T-cell (primary cell): ENCODE measurements at places on chromosomes 6 and 20. TPM values are rescaled to one million over a fixed set of nuclear protein-coding genes. Genes with fewer than 3 reads are reported as not detected.

DNA sequence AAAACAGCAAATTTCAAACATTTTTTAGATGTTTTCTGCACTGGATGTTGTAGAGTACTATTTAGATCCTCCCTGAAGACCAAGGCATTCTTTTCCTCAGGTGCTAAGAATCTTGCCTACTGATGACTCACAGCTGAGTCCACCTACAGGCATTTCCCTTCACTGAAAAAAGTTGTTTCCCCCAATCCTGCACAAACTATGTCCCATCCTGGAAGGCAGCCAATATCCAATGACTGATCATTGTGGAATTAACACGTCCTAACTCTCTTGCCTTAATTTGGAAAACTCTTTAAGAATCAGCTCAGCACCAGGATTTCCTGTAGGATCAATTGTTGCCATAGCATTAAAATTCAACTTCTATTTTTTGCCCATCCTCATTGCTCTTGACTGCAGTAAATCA lies 268.4 kb upstream of the IRAK1BP1 start:
- no peak for DNase-seq

DNA sequence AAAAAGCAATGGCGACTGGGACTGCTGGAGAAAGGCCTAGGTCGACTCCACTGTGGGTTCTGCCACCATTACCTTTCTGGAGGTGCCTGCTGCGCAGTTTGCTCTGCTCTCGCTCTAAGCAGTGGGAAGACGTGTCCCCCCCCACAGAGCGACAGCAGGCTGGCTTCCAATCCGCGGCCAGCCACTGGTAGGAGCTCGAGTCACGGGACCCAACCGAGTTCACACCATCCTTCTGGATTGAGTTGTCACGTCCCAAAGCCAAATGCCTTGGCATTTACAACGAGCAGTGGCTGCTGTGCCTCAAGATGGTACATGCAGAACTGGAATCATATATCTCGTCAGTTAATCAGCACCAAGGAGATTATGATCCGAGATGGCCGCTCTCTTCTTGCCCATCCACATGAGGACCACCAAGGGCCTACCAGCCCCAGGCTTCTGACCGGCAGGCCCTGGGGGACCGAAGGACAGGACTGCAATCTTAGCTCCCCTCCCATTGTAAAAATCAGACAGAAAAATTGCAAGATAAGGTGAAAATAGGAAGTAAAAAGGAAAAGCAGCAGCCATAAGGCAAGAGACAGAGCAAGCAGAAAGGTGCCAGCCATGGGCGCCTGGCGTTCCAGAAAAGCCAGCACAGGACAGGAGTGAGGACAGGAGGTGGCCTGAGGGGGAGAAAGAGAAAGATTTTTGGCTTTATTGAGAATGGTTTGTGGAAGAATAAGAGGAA lies 74.4 kb downstream of the TRAM2 start:
- no peak for DNase-seq

- no peak for DNase-seq
Measured at GRCh38 chr6:150207931-150208570, 65.2 kb downstream of the PPP1R14C start.

DNA sequence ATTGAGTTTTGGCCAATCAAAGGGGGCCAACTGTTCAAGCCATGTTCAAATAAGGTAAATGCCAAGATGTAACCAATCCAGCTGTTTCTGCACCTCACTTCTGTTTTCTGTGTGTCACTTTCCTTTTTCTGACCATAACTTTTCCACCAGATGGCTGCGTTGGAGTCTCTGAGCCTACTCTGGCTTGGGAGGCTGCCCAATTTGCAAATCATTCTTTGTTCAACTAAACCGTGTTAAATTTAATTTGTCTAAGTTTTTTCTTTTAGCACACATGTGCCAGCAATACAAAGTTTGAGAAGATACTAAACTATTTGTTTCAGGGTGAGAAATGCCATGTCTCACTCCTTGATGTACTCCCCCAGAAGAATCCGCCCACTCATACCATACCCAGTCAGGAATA lies 52.1 kb downstream of the IYD start:
- no peak for DNase-seq

DNA sequence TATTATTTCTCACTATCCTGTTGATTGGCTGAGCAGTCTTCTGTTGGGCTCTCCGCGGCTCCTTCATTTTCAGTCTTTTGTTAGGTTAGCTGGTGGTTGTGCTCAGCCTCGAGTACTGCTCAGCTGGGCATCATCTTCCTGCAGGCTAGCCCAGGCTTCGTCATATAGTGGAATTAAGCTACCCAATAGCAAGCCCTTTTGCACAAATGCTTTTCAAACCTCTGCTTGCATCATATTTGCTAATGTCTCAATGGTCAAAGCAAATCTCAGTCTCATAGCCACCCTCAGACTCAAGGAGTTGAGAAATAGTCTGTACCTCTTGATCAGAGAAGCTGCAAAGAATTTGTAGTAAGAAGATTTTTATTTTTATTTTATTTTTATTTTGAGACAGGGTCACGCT lies 23.7 kb downstream of the STX11 start:
- no peak for DNase-seq

GRCh38 chr20:64214952-64215351 lies 40.6 kb upstream of the PCMTD2 start:
- no peak for DNase-seq

- DNase-seq = peak; percentile 92
Measured at GRCh38 chr20:49216991-49217578, 2.1 kb upstream of the DDX27 start.

DNA sequence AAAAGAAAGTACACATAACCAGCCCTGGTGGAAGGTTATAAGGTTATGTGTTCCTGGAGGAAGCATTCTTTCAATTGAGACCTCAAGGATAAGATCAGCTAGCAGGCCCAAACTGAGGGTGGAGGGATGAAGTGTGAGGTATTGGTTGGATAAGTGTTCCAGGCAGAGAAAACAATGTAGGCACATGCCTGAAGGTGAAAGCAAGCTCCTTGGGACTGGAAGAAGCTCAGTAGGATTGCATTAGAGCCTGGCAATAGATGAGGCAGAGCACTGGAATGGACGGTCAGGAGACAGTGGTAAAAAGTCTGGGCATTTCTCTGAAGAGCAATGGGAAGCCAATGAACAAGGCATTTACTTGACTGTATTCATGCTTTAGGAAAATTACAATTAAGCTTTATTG lies 89.9 kb upstream of the SHLD1 start:
- DNase-seq = no peak

DNA sequence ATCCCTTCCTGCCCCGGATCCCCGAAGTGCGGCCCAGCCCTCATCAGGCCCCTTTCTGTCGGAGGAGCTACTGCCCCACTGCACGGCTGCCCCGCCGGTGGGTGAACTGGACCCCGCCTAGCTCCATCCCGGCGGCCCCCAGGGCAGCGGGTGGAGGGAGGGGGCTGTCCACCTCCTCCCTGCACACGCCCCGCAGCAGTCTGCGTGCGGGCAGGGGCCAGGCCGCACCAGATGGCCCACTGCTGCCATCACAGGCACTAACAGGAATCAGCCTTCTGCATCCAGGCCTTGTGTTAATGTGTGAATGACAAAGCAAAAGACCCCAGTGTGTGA lies 54.9 kb upstream of the UNC93A start:
- DNase-seq = no peak

ECT2L gene
- total RNA-seq = 0.06 TPM

TTK gene
- total RNA-seq = 0.53 TPM

MARCKS gene
- total RNA-seq = 2.6 TPM

THEMIS gene
- total RNA-seq = 55.5 TPM

ARMC12 gene
- 0.82 TPM for total RNA-seq
